NCI-H510A (cell line): ENCODE measurements at places on chromosomes 11 and 22.

- DNase-seq = no peak
These were observed 34.1 kb upstream of the CALCA start for GRCh38 chr11:15006139-15006759.

- no peak for DNase-seq
These were observed 43.0 kb upstream of the TOP3B start for GRCh38 chr22:22025320-22026156.

DNA sequence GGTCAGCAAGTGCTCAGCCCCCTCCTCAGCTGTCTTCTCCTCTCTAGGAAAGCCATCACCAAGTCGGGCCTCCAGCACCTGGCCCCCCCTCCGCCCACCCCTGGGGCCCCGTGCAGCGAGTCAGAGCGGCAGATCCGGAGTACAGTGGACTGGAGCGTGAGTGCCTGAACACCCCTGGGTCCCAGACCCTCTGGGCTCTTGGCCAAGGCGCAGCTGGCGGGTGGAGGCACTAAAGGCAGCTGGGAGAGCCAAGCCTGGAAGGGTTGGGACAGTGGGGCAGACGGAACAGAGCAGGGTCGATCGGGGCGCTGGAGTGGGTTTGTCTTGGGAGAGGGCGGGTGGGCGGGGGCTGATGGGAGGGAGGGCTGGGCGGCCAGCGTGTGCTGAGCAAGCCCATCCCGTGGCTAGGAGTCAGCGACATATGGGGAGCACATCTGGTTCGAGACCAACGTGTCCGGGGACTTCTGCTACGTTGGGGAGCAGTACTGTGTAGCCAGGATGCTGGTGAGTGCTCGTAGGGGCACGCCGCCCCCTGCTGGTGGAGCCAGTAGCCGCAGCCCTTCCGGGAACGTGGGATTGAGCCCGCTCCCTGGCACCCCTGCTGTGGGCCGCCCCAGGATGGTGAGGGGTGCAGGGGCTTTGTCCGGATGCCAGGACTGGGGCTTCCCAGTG, 14.1 kb upstream of the MDK start:
- no peak for DNase-seq

GRCh38 chr11:48058064-48058463, 77.7 kb downstream of the PTPRJ start:
- no peak for DNase-seq

GRCh38 chr11:102882389-102883024, 7.7 kb upstream of the MMP12 start:
- no peak for DNase-seq

- DNase-seq = no peak
These were observed 39.0 kb downstream of the WT1 start for GRCh38 chr11:32396331-32396730.

- DNase-seq = no peak
These were observed 7.7 kb downstream of the CHST1 start for GRCh38 chr11:45657496-45658260.

DNA sequence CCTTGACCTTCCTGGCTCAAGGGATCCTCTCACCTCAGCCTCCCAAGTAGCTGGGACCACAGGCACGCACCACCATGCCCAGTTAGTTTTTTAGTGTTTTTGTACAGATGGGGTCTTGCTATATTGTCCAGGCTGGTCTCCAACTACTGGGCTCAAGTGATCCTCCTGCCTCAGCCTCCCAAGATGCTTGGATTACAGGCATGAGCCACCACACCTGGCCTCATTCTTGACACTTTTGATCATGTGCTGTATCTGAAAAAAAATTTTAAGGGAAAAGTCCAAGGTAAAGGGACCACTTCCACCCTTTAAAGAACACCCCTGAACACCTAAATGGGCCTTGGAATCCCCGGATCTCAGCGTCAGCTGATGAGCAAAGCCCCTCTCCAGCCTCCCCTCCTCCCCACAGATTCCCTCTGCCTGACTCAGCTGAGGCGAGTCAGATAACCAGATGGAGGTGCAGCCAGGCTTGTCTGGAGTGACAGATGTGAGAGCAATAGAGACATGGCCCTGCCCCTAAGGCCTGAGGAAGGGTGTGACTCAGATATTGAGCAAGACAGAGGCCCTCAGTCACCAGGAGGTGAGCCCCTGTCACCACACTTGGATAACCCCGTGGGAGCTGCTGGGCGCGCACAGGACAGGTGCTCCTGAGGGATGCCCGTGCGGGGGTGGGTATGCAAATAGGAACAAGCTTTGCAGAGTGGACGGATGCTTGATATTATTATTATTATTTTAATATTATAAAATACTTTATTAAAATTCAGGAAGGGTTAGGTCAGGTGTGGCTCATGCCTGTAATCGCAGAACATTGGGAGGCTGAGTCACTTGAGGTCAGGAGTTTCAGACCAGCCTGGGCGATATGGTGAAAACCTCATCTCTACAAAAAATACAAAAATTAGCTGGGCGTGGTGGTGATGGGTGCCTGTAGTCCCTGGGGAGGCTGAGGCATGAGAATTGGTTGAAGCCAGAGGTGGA, 5.0 kb upstream of the CCDC88B start:
- peak; percentile 85 for DNase-seq

DNA sequence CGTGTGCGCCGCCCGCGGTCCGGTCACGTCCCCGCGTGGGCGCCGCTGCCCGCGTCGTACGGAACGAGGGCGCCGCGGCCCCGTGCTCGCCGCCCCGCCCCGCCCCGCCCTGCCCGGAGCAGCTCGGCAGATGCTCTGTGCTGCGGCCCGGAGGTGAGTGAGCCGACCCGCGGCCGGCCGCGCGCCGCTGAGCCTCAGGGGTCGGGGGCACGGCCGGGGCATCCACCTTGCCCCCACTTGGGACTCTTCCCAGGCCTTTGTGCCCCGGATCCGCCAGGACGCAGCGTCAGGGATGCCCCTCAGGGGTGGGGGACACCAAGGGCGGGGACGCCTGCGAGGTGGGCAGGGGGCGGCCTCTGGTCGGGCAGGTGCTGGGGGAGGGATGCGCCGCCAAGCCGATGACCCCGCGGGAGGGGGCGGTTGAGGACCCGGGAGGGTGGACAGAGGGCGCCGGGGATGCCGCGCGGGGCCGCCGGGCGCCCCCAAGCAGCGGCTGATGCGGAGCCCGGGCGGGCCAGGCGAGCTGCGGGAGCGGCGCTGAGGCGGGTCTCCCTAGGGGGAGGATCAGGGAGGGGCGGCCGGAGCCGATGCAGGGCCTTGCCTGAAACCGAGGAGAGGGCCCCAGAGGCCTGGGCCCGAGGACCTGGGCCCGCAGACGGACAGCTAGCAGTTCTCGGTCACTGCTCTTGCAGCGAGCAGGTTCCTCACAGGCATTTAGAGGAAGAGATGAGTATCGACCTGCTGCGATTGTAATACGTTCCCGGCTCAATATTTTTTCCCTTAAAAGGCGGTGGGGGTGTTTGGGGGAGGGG, at the start of gene GNAZ:
Gene GNAZ, plus strand, starts transcription at position 102 of the 812 bp plus-strand sequence. CDS start 25,177 bp downstream, outside the sequence.
- peak; percentile 10 for DNase-seq

GRCh38 chr11:93525601-93526345, 17.4 kb downstream of the SMCO4 start:
- no peak for DNase-seq

GRCh38 chr11:100625041-100625440, 62.0 kb upstream of the ARHGAP42 start:
- no peak for DNase-seq

DNA sequence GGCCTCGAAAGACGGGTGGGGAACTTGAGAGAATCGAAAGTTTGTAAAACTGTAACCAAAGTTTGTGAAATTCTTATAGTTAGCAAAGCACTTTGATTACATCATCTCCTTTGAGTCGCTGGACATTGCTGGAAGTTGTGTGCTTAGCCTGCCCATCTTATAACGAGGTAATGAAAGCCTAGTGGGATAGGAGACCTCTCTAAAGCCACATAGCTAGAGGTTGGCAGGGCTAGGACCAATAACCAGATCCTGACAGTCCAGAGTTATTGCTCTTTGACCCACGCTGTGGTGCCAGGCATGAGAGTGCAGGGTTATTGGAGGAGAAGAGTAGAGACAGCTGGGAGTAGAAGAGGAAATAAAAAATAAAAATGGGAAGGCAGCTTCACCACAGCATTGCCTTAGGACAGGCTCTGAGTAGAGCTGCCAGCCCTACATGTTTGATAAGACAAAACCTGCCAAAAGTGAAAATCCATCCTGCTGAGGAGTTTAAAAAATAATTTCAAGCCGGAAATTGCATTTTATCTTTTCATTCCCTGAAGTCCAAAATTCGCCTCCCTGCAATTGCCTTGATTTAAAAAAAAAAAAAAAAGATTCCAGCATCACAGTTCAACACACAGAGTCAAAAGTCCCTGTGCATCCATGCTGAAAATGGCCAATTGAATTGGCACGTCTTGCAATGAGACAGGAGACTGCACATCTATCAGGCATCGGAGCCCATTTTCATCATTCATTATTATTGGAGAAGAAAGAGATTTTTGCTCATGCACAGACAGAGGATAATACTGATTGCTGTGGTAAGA, 225.5 kb upstream of the POU2AF2 start:
- DNase-seq = no peak

DNA sequence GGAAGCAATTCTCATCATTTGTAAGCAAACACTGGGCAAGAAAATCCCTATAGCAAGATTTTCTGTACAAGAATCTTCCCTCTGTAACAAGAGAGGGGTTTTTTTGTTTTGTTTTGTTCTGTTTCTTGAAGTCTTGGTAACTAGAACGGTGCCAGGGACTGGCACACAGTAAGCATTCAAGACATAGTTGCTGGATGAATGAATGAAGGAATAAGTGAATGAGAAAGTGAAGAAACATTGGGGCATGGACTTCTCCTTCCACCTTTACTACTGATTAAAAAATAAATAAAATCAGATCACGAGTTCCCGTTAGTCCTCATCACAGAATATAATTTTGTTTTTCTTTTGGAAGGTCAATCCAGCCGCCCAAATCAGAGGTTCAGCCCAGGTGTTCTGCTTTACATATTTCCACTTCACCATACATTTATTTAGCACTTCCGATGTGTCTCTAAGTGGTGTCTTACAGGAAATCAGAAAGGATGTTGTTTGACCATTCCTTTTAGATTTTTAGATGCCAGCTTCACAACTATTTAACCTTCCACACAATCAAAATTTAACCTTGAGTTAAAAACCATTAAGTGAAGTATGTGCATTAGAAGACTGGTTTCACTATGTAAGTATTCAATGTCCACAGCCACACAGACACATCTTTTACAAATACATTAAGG, 281.2 kb downstream of the CADM1 start:
- DNase-seq = no peak

DNA sequence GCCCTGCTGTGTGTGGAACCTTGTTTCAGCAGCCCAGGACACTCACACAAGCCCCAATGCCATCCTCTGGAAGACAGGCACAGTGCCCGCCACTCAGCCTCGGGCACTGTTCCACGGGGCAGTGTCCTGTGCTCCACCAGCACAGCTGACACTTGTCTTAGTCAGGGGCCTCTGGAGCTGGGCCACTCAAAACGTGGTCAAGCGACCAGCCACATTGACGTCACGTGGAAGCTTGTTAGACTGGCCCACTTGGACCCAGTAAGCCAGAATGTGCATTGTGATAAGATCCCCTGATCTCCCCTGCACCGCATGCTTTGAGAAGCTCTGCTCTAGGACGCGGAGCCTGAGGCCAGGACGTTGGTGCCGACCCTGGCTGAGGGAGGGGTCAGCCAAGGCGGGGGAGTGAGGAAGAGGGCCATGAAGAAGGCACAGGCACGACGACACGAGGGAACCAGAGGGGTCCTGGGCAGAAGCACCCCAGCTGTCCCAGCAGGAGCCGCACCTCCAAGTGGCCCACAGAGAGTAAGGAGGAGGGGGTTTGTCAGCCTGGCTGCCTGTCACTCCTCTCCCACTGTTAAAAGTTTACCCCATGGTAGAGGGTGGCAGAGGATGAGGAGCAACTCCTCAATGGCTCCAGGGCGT, 64.6 kb downstream of the LINC01488 start:
- DNase-seq = no peak

DNA sequence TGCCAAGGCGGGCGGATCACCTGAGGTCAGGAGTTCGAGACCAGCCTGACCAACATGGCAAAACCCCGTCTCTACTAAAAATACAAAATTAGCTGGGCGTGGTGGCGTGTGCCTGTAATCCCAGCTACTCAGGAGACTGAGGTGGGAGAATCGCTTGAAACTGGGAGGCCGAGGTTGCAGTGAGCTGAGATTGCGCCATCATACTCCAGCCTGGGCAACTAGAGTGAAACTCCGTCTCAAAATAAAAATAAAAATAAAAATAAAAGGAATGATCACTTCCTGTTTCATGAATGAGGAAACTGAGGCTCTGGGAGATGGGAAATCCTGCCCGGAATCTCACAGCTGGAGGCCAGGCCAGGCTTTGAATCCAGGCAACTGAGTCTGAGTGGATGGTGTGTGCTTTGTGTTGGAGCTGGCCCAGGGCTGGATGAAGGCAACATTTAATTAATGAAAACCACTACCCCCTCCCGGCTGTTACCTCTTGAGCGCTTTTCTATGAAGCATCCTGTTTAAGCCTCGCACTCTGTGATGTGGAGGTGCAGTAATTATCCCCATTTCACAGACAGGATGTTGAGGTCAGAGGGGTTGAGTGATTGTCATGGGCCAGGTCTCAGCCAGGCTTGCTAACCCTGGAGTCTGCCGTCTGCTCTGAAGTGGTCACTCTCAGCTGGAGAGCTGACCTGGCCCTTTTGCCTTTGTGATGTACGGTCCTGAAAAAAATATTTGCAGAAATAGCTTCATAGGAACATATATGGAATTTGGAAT, 27.8 kb downstream of the LRP5 start:
- DNase-seq = no peak

- no peak for DNase-seq
These were observed 57.1 kb upstream of the LDLRAD3 start for GRCh38 chr11:35886759-35887158.

DNA sequence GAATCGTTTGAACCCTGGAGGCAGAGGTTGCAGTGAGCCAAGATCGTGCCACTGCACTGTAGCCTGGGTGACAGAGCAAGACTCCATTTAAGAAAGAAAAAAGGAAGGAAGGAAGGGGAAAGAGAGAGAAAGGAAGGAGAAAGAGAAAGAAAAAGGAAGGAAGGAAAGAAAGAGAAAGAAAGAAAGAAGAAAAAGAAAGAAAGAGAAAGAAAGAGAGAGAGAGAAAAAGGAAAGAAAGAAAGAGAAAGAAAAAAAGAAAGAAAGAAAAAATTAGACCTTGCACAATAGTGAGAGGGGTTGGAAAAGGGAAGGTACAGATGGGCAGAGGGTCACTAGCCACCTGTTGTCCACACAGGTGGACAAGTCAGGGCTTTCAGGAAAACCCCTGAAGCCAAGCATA, 57.6 kb upstream of the RTL6 start:
- DNase-seq = no peak

GRCh38 chr11:107139396-107139795, 121.1 kb upstream of the GUCY1A2 start:
- no peak for DNase-seq
